Immature natural killer cell (primary cell): ENCODE measurements at places on chromosomes 6 and 20. TPM values are rescaled to one million over a fixed set of nuclear protein-coding genes. Genes with fewer than 3 reads are reported as not detected.

RNF144B gene
- polyA plus RNA-seq: 1.1 TPM

GRCh38 chr20:59346061-59346460 is 45.6 kb downstream of the EDN3 start:
- H3K27me3 ChIP-seq: no peaks in the 10 kb centered on the region
- H3K4me3 ChIP-seq: no peak overlapping the region
- no peak for DNase-seq
- H3K27ac ChIP-seq: no peak overlapping the region

PLTP gene
- polyA plus RNA-seq: 0.77 TPM

GRCh38 chr6:148602136-148602535 is 144.7 kb upstream of the UST start:
- no peak overlapping the region for H3K27ac ChIP-seq
- no peaks in the 10 kb centered on the region for H3K4me1 ChIP-seq
- DNase-seq: no peak
- no peaks in the 10 kb centered on the region for H3K36me3 ChIP-seq
- no peak overlapping the region for H3K4me3 ChIP-seq

PDYN gene
- not detected for polyA plus RNA-seq

- no peak for DNase-seq
- no peaks in the 10 kb centered on the region for H3K27me3 ChIP-seq
- no peaks in the 10 kb centered on the region for H3K4me1 ChIP-seq
- no peaks in the 10 kb centered on the region for H3K36me3 ChIP-seq
- H3K27ac ChIP-seq: no peak overlapping the region
- no peak overlapping the region for H3K4me3 ChIP-seq
Observed at GRCh38 chr6:72855471-72855870, 233.6 kb downstream of the KCNQ5 start.
